Psoas muscle (tissue), 8 donors: ENCODE measurements at places on chromosomes 4 and X. TPM values are rescaled to one million over a fixed set of nuclear protein-coding genes. Genes with fewer than 3 reads are reported as not detected.

MAGEA2B gene
- not detected for polyA plus RNA-seq

MID2 gene
- polyA plus RNA-seq, result 5.9 TPM

RBMXL3 gene
- polyA plus RNA-seq, result not detected

RIBC1 gene
- polyA plus RNA-seq, result 0.15 TPM

TASL gene
- polyA plus RNA-seq, result 0.09 TPM

SYN1 gene
- 2.3 TPM for polyA plus RNA-seq

C4orf50 gene
- polyA plus RNA-seq, result not detected

CSAG2 gene
- not detected for polyA plus RNA-seq

KIF4A gene
- polyA plus RNA-seq, result 0.04 TPM

CXCL11 gene
- polyA plus RNA-seq, result not detected

GLUD2 gene
- 0.36 TPM for polyA plus RNA-seq

- DNase-seq, result no peak
Measured at GRCh38 chr4:125624951-125625350, 310.2 kb downstream of the FAT4 start.

DNA sequence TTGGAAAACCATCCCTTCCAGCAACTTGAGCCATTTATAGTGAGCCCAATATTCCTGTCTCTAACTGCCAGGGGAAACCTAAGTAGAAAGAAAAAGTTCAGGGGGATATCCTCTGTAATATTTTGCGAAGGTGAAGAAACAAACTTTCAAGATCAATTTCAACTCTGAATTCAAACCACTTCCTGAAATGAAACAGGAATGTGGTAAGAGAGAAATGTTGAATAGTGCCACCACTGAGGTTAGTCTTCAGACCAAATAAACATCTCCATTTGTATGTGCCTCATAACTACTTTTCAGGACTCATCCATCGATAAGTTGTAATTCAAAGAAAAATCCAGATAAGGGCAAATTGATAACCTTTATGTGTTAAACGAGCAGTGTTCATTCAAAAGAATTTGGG, 128.7 kb downstream of the GABRB1 start:
- DNase-seq, result no peak

- DNase-seq, result no peak
Measured at GRCh38 chrX:78710171-78710570, 37.3 kb upstream of the LPAR4 start.

DNA sequence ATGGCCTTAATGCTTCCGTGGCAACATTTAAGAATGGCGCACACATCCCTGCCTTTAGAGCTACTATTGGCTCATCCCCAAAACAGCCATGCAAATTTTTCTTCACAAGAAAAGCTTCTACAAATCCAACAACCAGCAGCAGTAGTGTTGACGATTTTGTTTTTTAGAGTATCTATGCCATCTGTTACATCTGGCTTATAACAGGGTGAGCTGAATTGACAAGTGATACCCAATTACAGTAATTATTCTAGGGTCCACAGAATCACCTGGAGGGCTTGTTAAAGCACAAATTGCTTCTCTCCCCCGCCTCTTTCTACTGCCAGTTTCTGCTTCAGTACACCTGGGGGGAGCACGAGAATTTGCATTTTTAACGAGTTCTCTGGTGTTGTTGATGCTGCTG, 34.1 kb downstream of the DCHS2 start:
- DNase-seq, result no peak

GRCh38 chrX:29281078-29281742, 694.0 kb downstream of the IL1RAPL1 start:
- DNase-seq, result no peak

DNA sequence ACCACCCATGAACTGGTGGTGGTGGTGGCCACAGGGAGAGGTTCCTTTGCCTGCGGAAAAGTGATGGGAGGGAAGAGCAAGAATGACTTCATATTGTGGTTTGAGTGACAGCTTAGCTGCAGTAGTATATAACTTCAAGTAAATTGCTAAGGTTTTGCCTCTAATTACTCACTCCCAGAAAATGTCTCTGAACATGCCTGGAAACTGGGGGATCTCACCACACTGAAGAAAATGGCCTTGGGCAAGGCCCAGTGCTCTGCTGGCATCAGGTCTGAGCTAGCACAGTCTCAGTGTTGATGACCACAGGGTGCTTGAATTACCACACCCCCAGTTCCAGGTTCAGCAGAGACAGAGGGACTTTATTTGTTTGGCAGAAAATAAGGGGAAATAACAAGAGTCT, 2085.4 kb downstream of the ARAP2 start:
- no peak for DNase-seq

GRCh38 chrX:13263560-13264251, 56.1 kb downstream of the ATXN3L start:
- DNase-seq, result no peak

DNA sequence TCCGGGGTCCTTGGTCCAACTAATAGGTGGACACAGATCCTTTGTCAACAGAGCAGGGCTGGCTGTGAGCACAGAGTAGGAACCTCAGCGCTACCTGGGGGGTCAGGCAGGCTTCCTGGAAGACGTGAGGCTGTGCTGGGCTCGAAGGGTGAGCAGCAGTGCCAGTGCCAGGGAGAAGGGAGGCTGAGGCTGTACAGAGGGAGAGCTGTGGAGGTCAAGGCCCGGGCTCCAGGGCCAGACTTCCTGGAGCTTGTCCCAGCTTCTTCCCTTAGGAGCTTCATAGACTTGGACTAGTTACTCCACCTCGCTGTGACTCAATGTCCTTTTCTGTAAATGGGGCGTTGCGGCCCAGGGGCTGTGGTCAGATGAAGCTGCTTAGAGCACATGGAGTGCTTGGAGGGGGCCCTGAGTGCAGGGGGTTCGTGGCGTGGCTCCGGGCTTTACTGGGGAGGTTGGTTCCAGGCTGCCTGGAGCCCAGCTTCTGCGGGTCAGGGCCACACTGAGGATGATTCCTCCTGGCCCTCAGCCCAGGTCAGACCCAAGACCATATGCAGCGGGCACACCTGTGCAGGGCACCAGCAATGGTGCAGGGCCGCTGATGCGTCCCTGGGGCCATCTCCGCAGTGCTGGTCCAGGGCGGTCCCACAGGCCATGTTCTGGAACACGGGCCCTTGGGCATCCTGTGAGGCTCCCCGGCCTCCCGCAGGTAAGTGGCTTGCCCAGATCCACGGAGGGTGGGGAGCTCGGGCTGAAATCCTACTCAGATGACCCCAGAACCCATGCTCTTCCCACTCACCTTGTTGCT, 98.1 kb downstream of the DCTD start:
- no peak for DNase-seq

DNA sequence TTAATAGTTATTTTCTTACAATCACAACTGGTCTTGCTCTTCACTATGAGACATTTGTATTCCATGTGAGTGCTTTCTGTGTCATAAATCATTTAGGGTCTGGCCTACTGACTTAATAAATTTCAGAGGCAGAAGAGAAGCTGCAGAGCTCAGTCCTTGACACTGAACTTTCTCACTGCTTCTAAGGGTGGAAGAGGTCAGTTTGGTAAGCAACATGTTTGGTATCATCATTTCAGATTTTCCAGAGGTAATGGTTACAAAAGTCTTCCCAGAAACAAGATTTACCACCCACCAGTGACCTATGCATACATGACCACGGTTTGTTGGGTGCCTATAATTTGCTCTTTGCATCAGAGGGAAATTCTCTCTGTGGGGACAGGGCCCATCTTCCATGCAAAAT, 148.6 kb downstream of the NR3C2 start:
- DNase-seq, result no peak

- DNase-seq, result no peak
Measured at GRCh38 chrX:39327255-39327654, 526.0 kb downstream of the MID1IP1 start.

- no peak for DNase-seq
Measured at GRCh38 chr4:57691370-57691769, 581.2 kb upstream of the IGFBP7 start.

DNA sequence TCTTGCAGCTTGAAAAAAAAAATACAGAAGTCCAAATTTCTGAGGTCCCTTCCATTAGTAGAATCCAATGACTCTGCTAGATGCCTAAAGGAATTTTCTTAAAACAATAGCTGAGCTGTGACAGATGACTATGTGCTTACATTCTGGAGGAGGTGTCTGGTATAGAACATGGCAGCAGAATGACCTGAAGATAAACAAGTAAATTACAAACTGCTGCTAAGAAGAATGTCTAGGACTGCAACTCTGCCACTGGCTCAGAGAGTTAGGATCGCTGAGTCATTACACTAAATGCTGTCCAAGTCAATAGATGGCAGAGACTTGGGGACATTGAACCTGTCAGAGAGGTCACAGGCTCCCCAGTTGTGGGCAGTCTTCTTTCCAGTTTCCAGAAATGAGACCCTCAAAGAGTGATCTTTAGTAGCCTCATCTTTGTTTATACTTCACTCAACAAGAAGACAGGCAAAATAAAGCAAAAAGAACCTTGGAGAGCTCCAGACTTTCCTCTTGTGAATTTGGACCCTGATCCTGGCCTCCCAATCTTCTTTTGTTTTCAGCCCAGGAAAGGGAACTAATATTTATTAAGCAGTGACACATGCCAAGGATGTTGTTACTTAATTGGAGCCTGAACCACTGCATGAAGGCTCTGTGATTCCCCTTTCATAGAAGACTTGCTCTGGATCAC, 56.4 kb upstream of the SCML1 start:
- no peak for DNase-seq

DNA sequence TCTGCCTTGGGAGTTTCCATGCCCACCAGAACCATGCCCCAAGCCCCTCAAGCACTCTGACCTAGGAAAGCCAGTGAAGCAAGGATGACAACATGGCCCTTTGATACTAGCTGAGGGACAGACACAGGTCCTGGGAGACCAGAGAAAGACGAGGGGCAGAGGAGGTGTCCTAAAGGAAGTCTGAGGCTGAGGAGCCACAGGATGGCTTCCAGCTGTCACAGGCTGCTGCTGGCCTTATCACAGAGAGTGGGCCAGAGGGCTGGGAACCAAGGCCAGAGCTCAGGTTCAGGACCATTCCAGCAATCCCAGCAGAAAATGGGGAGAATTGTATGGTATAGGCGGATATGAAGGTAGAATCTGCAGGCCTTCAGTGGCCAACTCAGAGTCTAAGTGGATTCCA, 31.7 kb upstream of the MSANTD1 start:
- no peak for DNase-seq

DNA sequence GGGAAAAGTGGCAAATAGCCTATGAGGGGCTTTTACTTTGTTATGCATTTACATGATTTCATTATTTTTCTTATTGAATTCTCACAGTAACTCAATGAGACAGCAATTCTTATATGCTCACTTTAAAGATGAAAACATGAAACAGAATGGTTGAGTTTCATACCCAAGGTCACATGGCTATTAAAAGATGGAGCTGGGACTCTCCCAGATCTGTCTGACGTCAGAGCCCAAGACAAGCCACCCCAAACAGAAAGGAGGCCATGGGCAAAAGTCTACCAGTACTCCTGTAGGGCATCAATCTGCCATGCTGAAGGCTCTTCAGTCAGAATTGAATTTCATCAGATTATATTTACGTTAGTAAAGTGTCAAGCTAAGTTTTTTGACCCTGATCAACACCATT, 13.2 kb downstream of the HSD17B11 start:
- DNase-seq, result no peak

GRCh38 chr4:158671665-158671914, at the start of gene C4orf46:
TSS of gene C4orf46 (minus strand) at chr4:158671887. CDS start at chr4:158671801, 86 bp downstream.
- no peak for DNase-seq

DNA sequence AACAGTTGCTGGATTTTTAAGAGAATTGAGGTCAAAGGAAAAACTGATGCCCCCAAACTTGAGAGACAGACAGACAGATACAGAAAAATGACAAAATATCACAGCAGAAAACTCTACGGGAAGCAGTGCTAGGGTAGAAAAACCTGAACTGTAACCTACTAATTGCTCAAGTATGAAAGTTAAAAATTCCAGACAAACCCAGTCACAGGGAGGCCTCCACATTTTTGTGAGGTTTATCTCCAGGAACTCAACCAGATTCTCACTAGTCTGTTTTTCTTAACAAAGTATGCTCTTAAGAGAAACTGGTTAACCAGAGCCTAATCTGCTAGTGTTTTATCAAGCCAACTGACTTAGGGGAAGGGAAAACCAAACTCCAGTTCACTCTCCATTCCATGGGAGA, 19.9 kb upstream of the PPP3CA start:
- no peak for DNase-seq

GRCh38 chr4:142559986-142560385, 286.1 kb downstream of the INPP4B start:
- DNase-seq, result no peak
